MCF 10A (cell line): ENCODE measurements at places on chromosomes 7 and 10. TPM values are rescaled to one million over a fixed set of nuclear protein-coding genes. Genes with fewer than 3 reads are reported as not detected.

The NPFFR1 gene
- not detected in 2 replicates for total RNA-seq

The EGFR gene
- total RNA-seq = 371 and 448 TPM in 2 replicates

The ENTPD1 gene
- total RNA-seq = not detected in 2 replicates

The TMEM196 gene
- not detected in 2 replicates for total RNA-seq

The EIF5AL1 gene
- total RNA-seq = 0.42 and 0.54 TPM in 2 replicates

The RBP3 gene
- total RNA-seq = not detected in 2 replicates

The CALHM1 gene
- total RNA-seq = not detected in 2 replicates

The GIMAP4 gene
- total RNA-seq = not detected in 2 replicates

The CAV2 gene
- total RNA-seq = 155 and 171 TPM in 2 replicates

The OR6B1 gene
- total RNA-seq = not detected in 2 replicates

The PHKG1 gene
- 1.2 and 2.4 TPM in 2 replicates for total RNA-seq

GRCh38 chr7:137969828-137970227, 32.1 kb downstream of the CREB3L2 start:
- H3K36me3 ChIP-seq = peaks cover 9% of the 10 kb centered on the region
- H3K27me3 ChIP-seq = no peaks in the 10 kb centered on the region
- peak overlapping the region; percentile 61 for H3K27ac ChIP-seq
- DNase-seq = no peak

DNA sequence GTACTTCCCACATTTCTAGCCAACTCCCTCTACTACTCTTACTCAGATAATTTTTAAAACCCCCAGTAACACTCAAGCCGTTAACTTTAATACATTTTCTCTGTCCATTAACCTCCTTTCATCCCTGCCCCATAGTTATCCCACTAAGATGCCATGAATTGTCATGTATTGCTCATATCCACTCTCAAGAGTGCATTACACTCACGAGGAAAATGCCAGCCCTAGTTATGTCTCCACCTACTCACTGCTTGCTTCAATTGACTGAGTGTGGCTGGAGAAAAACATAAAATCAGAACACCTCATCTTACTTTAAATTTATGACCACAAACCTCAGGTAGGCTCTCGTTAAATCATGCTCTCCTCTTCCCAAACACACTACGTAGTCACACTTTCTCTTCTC, 324.1 kb upstream of the NPSR1 start:
- no peak for DNase-seq
- no peaks in the 10 kb centered on the region for H3K4me1 ChIP-seq
- H3K36me3 ChIP-seq = no peaks in the 10 kb centered on the region
- no peak overlapping the region for H3K4me3 ChIP-seq
- no peak overlapping the region for H3K27ac ChIP-seq

DNA sequence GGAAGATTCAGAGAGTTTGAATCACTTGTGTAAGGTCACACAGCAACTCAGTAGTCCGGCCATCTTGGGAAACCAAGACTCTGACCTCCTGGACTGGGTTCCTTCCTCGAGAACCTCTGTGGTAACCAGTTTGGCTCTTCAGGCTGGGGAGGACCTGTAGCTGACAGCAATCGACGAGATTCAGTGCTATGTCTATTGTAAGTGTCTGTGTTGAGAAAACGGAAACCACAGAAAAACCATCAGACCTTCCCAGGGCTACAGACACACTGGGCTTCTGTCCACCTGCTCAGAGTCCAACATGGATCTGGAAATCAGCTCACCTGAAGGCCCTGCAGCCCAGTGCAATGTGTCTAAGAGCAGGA, 403.7 kb downstream of the RPS24 start:
- no peak overlapping the region for H3K27ac ChIP-seq
- no peak for DNase-seq
- no peaks in the 10 kb centered on the region for H3K36me3 ChIP-seq
- H3K27me3 ChIP-seq = peaks cover 39% of the 10 kb centered on the region

GRCh38 chr7:114860206-114860605, 61.7 kb upstream of the MDFIC start:
- peaks cover 6% of the 10 kb centered on the region for H3K36me3 ChIP-seq
- H3K4me1 ChIP-seq = no peaks in the 10 kb centered on the region
- no peak overlapping the region for H3K4me3 ChIP-seq
- H3K27ac ChIP-seq = no peak overlapping the region

DNA sequence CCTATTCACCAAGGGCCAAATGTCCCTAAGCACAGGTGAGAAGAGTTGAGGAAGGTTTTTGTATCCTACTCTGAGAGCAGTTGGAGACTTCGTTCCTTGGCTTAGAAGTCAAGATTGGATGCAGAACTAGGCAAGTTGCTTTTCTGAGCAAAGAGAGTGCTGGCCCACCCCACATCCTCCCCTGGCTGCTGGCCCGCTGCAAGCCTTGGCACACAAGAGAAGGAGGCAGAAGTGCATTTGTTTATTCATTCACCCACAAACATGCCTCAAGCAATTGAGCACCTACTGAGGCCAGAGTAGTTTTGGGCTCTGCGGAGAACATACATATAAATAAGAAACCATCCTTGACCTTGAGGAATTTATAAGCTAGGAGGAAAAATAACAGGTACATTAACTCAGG, 318.9 kb downstream of the KCNMA1 start:
- H3K4me1 ChIP-seq = no peaks in the 10 kb centered on the region
- H3K27ac ChIP-seq = no peak overlapping the region
- H3K4me3 ChIP-seq = no peak overlapping the region
- H3K36me3 ChIP-seq = no peaks in the 10 kb centered on the region
- no peak for DNase-seq

GRCh38 chr7:9718071-9718661, 1255.5 kb upstream of the PHF14 start:
- no peak overlapping the region for H3K27ac ChIP-seq
- H3K4me3 ChIP-seq = no peak overlapping the region
- H3K27me3 ChIP-seq = no peaks in the 10 kb centered on the region
- H3K36me3 ChIP-seq = no peaks in the 10 kb centered on the region

- no peak overlapping the region for H3K4me3 ChIP-seq
Measured at GRCh38 chr10:117964536-117964935, 82.2 kb downstream of the RAB11FIP2 start.

DNA sequence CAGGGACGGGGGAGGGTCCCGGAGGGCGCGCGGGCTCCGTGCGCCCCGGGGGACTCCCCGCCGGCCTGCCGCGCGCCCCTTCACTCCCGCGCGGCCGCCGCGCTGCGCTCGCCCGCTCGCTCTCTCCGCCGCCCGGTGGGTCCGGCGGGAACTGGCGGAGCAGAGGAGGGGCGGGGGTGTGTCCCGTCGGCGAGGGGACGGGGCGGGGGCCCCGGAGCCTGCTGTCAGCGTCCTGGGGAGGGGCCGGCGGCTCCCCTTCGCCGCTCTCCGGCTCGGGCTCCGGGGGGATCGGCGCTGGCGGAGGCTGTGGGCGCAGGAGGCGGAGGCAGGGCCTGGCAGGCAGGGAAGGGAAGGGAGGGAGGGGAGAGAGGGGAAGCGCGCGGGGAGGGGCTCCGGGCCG, at the start of gene SH3PXD2A:
Gene SH3PXD2A (minus strand): TSS at position 153 of the 400 bp plus-strand sequence. CDS start 310 bp downstream, outside the sequence.
- no peaks in the 10 kb centered on the region for H3K27me3 ChIP-seq
- DNase-seq = no peak
- no peaks in the 10 kb centered on the region for H3K36me3 ChIP-seq
- H3K4me3 ChIP-seq = peak within 1 kb of the TSS; percentile 74
- no peak within 1 kb of the TSS for H3K27ac ChIP-seq
- H3K4me1 ChIP-seq = peaks cover 28% of the 10 kb centered on the region

GRCh38 chr7:155815332-155816191, 3.3 kb upstream of the SHH start:
- peaks cover 30% of the 10 kb centered on the region for H3K27me3 ChIP-seq
- peaks cover 11% of the 10 kb centered on the region for H3K4me1 ChIP-seq
- no peak overlapping the region for H3K4me3 ChIP-seq

DNA sequence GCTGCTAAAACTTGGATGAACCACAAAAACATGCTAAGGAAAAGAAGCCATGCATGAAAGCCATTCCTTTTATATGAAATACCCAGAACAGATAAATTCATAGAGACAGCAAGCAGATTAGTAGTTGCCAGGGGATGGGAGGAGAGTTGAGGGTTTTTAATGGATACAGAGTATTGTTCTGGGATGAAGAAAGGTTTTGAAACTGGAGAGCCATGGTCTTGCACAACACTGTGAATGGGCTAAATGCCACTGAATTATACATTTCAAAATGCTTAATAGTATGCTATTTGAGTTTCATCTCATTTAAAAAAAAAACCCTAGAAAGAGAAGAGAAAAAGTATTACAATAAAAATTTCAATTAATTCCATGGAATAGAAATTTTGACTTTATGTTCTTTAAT, 154.3 kb downstream of the GNAT3 start:
- H3K27ac ChIP-seq = no peak overlapping the region
- H3K4me1 ChIP-seq = peaks cover 7% of the 10 kb centered on the region
- H3K27me3 ChIP-seq = no peaks in the 10 kb centered on the region
- no peaks in the 10 kb centered on the region for H3K36me3 ChIP-seq
- peak; percentile 56 for DNase-seq

GRCh38 chr7:99837649-99838361, 10.0 kb downstream of the CYP3A43 start:
- H3K27ac ChIP-seq = peak overlapping the region; percentile 36
- H3K4me3 ChIP-seq = no peak overlapping the region
- no peaks in the 10 kb centered on the region for H3K27me3 ChIP-seq

DNA sequence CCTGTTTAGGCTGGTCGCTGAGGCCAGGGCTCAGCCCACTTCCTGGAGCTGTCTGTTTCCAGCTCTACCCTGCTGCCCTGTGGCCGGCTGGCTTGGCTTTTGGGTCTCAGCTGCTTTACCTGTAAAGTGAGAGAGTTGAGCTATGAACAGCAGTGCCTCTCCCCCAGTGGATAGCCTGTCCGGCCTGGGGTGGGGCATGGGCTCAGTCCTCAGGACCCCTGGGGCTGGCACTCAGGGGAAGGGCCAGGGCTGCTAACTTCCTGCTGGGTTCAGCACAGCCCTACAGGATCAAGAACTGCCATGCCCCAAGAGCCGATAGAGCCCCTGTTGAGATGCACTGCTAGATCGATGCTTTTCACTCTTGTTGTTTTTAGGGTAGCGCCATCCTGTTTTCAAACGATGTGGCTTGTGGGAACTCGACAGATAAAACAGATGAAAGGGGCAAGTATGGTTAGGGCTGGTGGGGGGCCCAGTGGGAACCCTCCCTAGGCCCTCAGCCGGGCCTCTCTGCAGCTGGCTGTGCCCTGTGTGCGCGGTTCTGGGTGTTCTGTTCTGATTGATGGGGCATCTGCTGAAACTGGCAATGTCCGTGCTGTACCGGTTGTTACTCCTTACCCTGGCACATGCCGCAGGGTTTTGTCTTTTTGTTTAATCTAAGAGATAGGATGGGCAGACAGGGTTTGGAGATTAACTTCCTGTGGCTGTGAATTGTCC, 10.0 kb upstream of the SFRP5 start:
- no peaks in the 10 kb centered on the region for H3K4me1 ChIP-seq
- no peaks in the 10 kb centered on the region for H3K27me3 ChIP-seq
- no peaks in the 10 kb centered on the region for H3K36me3 ChIP-seq
- no peak overlapping the region for H3K4me3 ChIP-seq

- no peak overlapping the region for H3K27ac ChIP-seq
- no peaks in the 10 kb centered on the region for H3K36me3 ChIP-seq
- DNase-seq = peak; percentile 12
- peaks cover 35% of the 10 kb centered on the region for H3K27me3 ChIP-seq
- no peak overlapping the region for H3K4me3 ChIP-seq
Measured at GRCh38 chr10:50216894-50217293, 34.4 kb downstream of the ASAH2 start.

GRCh38 chr7:29167721-29168120, 21.4 kb upstream of the CPVL start:
- DNase-seq = no peak
- no peak overlapping the region for H3K27ac ChIP-seq
- H3K27me3 ChIP-seq = no peaks in the 10 kb centered on the region
- no peaks in the 10 kb centered on the region for H3K36me3 ChIP-seq

GRCh38 chr10:75418293-75418692, 13.1 kb upstream of the LRMDA start:
- no peaks in the 10 kb centered on the region for H3K36me3 ChIP-seq
- H3K4me1 ChIP-seq = no peaks in the 10 kb centered on the region
- no peak overlapping the region for H3K27ac ChIP-seq
- H3K4me3 ChIP-seq = no peak overlapping the region

DNA sequence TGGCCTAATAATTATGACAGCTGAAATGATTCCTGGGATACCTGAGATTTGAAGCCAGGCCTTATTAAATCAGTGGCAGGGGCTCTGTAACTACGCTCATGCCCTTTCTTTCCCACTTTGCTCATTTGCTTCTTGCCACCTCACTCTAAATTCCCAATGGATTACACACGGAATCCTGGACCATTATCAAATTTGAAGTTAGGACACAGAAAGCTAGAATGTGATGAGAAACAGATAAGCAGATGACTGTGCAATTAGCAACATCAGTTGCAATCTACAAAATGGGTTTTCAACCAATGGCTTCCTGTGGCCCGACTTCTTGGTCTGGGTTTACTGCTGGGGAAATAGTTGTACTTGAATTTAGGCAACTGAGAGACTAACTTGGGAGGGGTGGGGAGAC, 374.3 kb downstream of the INHBA start:
- H3K27me3 ChIP-seq = no peaks in the 10 kb centered on the region
- DNase-seq = no peak
- H3K27ac ChIP-seq = peak overlapping the region; percentile 13
- no peaks in the 10 kb centered on the region for H3K36me3 ChIP-seq
- peaks cover 4% of the 10 kb centered on the region for H3K4me1 ChIP-seq

DNA sequence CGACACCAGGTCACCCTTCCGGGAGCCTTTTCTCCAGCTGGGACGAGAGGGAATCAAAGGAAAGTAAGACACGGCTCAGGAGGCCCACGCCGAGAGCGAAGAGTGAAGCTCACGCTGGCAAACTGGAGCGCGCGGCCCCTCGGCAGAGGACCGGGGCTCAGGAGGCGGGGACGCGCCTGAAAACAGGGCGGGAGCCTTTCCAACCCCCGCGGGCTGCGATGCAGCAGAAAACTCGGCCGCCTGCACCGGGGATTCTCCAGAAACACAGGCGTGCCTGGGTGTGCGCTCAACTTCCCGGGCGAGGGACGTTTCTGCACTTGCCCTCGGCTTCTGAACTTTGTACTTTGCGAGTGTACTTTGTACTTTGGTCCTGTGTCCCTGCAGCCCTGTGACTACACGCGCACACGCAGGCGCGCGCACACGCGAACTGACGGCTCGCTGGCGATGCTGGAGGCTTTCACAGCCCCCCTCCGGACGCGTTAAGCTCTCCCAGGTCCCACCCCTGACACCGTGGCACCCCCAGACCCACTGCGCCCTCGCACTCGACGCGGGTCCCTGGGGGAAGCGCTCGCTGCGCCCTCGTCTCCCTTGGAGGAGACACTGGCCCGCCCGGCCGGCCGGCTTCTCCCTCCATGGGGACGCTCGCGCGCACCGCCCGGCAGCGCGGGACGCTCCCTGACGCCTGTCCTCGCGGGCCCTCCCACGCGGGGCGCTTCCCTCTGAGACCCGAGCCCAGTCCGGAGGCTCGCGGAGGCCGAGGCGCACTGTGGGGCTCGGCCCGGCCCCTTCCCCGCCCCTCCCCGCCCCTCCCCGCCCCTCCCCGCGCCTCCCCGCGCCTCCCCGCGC, 588 bp upstream of the PAOX start:
- H3K27me3 ChIP-seq = no peaks in the 10 kb centered on the region
- no peak overlapping the region for H3K27ac ChIP-seq
- H3K4me3 ChIP-seq = peak overlapping the region; percentile 71
- peaks cover 5% of the 10 kb centered on the region for H3K4me1 ChIP-seq

- no peak overlapping the region for H3K27ac ChIP-seq
- no peak for DNase-seq
- H3K4me1 ChIP-seq = peaks cover 37% of the 10 kb centered on the region
- no peaks in the 10 kb centered on the region for H3K27me3 ChIP-seq
Measured at GRCh38 chr7:32502728-32503127, 7.4 kb downstream of the AVL9 start.

GRCh38 chr10:122328676-122329075, 45.8 kb upstream of the PLEKHA1 start:
- DNase-seq = no peak
- H3K27me3 ChIP-seq = no peaks in the 10 kb centered on the region

GRCh38 chr10:3471472-3471871, 298.9 kb upstream of the PITRM1 start:
- H3K27me3 ChIP-seq = no peaks in the 10 kb centered on the region
- no peaks in the 10 kb centered on the region for H3K36me3 ChIP-seq
- no peak for DNase-seq
